ENCODE measurements at places on chromosomes 12 and 14. TPM values are rescaled to one million over a fixed set of nuclear protein-coding genes. Genes with fewer than 3 reads are reported as not detected.

SMOC1 gene
- total RNA-seq, result 17.8 TPM

DNAJC22 gene
- total RNA-seq, result 22.7 TPM

UTP20 gene
- 13.8 TPM for total RNA-seq

CIT gene
- 11.3 TPM for total RNA-seq

UNC79 gene
- total RNA-seq, result 0.01 TPM

FAIM2 gene
- not detected for total RNA-seq

STXBP6 gene
- total RNA-seq, result 1.9 TPM

BEGAIN gene
- 7.0 TPM for total RNA-seq

NR4A1 gene
- 47.3 TPM for total RNA-seq

EGLN3 gene
- total RNA-seq, result 5.3 TPM

TNFAIP2 gene
- 270 TPM for total RNA-seq

NKX2-1 gene
- 0.10 TPM for total RNA-seq

GPR137C gene
- total RNA-seq, result 0.05 TPM

BMP4 gene
- 2.5 TPM for total RNA-seq

TBX5 gene
- not detected for total RNA-seq

GDF11 gene
- total RNA-seq, result 3.8 TPM

NUAK1 gene
- 6.2 TPM for total RNA-seq

DACT1 gene
- total RNA-seq, result 0.43 TPM

SYNE3 gene
- 0.93 TPM for total RNA-seq

NRL gene
- total RNA-seq, result 0.59 TPM

DHRS2 gene
- 6.3 TPM for total RNA-seq

KLRG1 gene
- total RNA-seq, result 2.5 TPM

OTOGL gene
- total RNA-seq, result not detected

VASH1 gene
- 4.3 TPM for total RNA-seq

OVCH1 gene
- not detected for total RNA-seq

CLEC4C gene
- not detected for total RNA-seq

SPRYD3 gene
- total RNA-seq, result 38.8 TPM

CD163 gene
- total RNA-seq, result not detected

AGAP2 gene
- 0.12 TPM for total RNA-seq

STRAP gene
- 194 TPM for total RNA-seq

SDSL gene
- total RNA-seq, result 28.3 TPM

ALDH1L2 gene
- total RNA-seq, result 2.4 TPM

BCAT1 gene
- total RNA-seq, result 10.7 TPM

NDUFB1 gene
- 330 TPM for total RNA-seq

BTG1 gene
- total RNA-seq, result 69.1 TPM
